ENCODE measurements at places on chromosomes 4 and X.
A peak's percentile ranks its signal among the peaks of the same experiment; 100 is the strongest.

DNA sequence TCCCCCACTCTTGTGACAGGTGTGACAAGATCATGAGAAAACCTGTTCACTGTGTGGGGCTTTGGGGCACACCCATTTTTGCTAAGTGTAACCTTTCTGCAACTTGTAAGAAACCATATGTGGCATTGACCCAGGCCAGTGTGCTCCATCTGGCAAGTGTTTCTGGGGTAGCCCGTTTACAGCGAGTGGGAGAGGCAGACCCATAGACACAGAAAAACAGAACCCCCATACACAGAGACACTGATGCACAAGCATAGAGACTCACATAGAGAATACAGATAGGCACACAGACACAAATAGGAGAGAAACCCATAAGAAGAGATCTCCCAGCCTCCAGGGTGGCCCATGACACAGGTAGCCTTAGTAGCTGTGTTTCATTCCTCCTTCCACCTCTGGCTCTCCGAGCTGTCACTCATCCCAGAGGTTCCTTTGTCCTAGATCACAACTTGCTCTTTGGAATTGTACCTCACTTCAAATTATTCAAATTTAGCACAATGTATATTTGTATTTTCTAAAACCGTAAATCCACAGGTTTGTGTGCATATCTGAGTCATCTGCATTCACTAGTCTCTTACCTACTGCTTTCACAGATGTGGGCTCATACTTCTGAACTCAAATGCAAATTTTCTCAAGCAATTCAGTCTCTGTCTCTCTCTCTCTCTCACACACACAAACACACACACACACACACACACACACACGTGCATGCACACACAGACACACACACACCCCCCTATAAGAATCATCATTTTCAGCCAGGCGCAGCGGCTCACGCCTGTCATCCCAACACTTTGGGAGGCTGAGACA is 114.4 kb downstream of the SH3KBP1 start:
- peak; percentile 65 for DNase-seq

- no peak for DNase-seq
Observed at GRCh38 chr4:138728566-138728965, 287.0 kb upstream of the NOCT start.

GRCh38 chr4:156169861-156170260 is 216.2 kb upstream of the CTSO start:
- DNase-seq: no peak

- peak; percentile 63 for DNase-seq
Observed at GRCh38 chrX:150696866-150697265, 3.7 kb downstream of the MTMR1 start.

DNA sequence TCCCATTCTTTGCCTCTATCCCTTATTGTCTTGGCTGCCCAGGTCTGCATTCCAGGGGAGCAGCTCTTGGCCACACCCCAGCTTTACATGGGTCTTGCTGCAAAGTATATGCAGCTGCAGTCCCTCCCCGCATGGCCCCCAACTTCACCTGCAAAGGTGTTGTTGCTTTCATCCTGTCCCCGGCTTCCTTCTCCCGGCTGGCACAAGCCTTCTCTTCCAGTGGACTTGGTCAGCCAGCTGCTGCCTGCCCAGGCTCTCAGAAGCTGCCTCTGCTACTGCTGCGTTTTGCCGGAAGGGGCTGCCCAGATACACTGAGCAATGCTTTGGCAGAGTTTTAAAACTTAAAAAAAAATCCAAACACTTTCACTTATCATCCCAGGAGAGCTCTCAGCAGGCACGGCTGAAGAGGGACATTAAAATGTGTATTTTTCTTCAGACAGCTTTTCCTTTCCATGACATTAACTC is 121.2 kb upstream of the PDLIM3 start:
- DNase-seq: no peak

DNA sequence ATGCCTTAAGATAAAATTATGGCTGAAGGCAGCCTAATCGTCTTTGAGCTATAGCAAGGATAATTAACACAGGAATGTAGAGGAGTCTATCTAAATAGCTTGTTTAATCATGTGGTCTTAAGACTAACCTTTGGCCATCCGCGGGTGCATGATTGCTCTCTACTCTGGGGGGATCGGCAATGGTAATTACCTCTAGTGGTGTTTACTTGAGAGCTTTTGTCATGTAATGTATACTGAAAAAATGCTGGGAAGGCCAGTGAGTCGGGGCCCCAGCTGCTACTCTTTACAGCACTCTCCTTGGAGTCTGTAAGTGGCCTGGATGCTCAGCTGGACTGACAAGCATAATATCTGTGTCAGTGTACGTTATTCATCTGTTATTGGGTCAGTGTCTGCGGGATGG is 65.5 kb upstream of the GNPDA2 start:
- DNase-seq: no peak

DNA sequence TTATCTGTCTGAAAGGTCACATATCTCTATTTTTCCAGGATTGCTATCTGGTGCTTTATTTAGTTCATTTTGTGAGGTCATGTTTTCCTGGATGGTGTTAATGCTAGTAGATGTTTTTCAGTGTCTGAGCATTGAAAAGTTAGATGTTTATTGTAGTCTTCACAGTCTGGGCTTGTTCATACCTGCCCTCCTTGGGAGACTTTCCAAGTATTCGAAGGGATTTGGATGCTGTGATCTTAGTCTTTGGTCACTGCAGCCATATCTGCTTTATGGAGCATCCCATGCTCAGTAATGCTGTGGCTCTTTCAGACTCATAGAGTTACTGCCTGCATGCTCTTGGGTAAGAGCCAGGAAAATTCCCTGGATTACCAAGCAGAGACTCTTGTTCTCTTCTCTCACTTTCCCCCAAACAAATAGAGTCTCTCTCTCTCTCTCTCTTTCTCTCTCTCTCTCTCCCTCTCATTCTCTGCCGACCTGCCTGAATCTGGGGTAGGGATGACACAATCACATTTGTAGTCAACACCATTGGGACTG is 130.0 kb downstream of the AR start:
- no peak for DNase-seq

DNA sequence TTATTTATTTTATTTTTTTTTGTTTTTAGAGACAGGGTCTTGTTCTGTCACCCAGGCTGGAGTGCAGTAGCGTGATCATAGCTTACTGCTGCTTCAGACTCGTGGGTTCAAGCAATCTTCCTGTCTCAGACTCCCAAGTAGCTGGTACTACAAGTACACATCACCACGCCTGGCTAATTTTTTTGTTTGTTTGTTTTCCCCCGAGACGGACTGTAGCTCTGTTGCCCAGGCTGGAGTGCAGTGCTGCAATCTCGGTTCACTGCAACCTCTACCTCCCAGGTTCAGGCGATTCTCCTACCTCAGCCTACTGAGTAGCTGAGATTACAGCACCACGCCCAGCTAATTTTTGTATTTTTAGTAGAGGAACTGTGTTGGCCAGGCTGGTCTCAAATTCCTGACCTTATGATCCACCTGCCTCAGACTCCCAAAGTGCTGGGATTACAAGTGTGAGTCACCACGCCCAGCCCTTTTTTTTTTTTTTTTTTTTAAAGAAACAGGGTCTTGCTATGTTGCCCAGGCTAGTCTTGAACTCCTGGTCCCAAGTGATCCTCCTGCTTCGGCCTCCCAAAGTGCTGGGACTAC is 32.2 kb downstream of the COPS4 start:
- no peak for DNase-seq

- no peak for DNase-seq
Observed at GRCh38 chr4:55851885-55852284, 1.6 kb upstream of the EXOC1 start.

- no peak for DNase-seq
Observed at GRCh38 chrX:39011454-39012221, 210.4 kb downstream of the MID1IP1 start.

DNA sequence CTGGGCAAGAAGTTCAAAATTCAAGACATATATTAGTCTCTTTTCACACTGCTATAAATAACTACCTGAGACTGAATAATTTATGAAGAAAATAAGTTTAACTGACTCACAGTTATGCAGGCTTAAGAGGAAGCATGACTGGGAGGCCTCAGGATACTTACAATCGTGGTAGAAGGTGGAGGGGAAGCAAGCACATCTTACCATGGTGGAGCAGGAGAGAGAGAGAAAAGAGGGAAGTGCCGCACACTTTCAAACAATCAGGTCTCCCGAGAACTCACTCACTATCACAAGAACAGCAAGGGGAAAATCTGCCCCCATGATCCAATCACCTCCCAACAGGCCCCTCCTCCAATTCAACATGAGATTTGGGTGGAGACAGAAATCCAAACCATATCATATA is 273.3 kb upstream of the RASGEF1B start:
- no peak for DNase-seq

DNA sequence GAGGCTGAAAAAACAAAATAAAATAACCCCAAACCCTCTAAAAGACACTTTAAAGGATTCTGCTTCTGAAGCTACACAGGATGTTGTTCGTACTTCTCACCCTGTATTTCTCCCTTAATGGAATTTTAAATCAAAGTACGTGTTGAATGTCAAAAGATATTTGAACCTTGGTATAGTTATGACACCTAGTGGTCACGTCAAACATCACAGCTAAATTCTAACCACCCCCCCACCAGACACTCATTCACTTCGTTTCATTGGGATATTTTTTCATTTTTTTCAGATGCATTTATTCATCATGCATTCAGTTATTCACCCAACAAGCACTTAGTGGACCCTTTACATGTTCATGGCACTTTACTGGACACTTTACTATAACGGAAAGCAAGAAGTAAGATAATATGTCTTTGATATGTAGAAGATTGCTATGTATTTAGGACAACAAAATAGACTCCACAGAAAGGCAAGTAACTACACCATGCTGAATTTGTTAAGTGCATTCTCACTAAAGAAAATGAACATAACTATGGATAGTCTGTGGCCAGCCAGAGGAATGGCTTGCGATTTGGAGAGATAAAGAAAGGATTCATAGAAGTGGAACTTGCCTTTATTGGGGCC is 62.5 kb upstream of the GPR174 start:
- DNase-seq: peak; percentile 65

GRCh38 chr4:165560941-165561340 is 182.1 kb downstream of the CPE start:
- DNase-seq: no peak

GRCh38 chr4:94428884-94429283 is 22.9 kb upstream of the PDLIM5 start:
- no peak for DNase-seq

DNA sequence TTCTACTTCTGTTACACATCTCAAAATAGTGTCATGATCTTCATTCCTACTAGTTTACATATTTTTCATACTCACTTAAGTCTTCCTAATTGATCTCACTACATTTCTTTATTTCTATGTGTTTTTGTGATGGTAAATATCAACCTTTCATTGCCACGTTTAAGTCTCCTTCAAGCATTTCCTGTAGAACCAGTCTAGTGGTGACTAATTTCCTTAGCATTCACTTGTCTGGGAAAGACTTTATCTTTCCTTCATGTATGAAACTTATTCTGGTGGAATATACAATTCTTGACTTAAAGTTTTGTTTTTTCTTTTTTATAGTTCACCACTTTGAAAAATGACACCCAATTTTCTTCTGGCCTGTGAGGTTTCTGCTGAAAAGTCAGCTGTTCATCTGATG is 181.4 kb upstream of the NEIL3 start:
- no peak for DNase-seq

DNA sequence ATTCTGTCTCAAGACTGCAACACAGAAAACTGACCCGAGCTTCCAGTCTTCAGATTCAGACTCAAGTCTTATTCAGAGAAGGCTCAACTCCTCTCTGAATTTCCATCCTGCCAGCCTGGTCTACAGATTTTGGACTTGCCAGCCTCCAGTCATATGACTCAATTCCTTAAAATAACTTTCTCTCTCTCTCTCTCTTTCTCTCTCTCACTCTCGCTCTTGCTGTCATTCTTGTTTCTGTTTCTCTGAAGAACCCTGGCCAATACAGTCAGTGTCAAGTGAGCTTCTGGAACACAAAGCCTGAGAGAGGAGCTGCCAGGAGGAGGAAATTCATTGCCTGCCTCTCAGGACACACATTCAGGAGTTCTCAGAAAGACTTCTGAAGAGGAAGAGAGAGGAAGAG is 154.9 kb downstream of the PARM1 start:
- no peak for DNase-seq

DNA sequence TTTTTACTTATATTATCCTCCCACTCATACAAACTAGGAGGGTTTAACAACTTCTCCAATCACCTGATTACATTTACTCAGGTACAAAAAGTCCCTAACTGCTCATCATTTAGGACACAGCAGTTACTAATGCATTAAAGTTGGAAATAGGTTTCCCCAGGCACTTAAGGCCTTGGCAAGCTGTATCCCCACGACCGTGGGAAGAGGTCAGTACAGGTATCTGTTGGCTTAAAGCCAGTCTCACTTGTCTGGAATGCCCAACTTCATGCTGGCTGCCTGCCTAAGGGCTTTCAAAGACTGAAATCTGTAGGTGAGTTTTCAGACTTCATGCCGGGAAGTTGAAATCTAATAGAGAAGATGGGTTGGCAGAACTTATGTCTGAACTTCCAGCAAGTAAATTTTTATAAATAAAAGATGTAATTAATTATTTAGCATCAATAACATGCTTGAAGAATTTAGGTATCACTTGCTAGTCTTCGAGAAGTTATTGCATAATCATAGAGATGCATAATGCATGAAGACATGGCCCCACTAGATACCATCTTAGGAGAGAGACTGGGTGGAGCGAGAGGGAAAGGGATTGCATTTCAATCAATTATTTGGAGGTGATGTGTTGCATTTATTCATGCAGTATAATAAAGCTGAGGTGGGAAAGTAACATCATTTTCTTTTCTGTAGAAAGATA is 54.2 kb downstream of the SCD5 start:
- DNase-seq: no peak

- no peak for DNase-seq
Observed at GRCh38 chrX:44462850-44463249, 79.8 kb downstream of the FUNDC1 start.

DNA sequence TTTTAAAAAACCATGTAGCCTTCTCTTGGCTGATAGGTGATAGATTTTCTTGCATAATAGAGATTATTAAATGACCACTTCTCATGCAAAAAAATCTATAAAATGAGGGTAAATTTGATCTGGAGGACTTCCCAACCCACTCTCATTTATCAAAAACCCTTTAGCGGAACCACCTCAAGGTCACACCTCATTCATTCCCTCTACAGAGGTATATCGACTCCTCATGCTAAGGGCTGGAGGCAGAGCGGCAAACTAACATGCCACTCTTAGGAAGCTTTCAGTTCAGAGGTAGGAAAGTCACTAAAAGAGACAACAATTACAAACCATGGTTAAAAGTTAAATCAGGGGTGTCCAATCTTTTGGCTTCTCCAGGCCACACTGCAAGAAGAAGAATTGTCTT is 90.0 kb downstream of the COX7B2 start:
- no peak for DNase-seq
